ENCODE measurements at places on chromosomes 6 and 20. TPM values are rescaled to one million over a fixed set of nuclear protein-coding genes. Genes with fewer than 3 reads are reported as not detected.

ZDHHC14 gene
- total RNA-seq: 21.0 TPM

MUC21 gene
- total RNA-seq: not detected

CLDN20 gene
- total RNA-seq: not detected

GJA1 gene
- 151 TPM for total RNA-seq

KCNB1 gene
- not detected for total RNA-seq

GMPR gene
- total RNA-seq: 33.0 TPM

GNAS-AS1 gene
- not detected for total RNA-seq

PDYN gene
- total RNA-seq: not detected
